ENCODE measurements at places on chromosomes 3 and 15.

DNA sequence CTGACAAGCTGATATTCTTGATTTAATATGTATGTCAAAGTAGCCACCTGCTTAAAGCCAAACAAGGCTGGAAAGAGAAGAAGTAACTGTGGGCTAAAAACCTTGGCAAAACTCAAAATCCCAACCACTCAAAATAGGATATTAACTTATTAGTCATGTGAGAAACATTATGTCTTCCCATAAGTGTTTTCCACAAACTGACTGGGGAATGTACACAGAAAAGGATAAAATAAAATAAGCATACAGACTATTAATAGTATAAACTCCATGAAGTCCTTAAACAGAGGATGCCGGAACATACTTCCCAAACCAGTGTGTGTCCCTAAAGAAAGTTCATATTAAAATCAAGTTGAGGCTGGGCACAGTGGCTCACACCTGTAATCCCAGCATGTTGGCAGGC, 263.7 kb upstream of the THBS1 start:
- DNase-seq, result no peak

DNA sequence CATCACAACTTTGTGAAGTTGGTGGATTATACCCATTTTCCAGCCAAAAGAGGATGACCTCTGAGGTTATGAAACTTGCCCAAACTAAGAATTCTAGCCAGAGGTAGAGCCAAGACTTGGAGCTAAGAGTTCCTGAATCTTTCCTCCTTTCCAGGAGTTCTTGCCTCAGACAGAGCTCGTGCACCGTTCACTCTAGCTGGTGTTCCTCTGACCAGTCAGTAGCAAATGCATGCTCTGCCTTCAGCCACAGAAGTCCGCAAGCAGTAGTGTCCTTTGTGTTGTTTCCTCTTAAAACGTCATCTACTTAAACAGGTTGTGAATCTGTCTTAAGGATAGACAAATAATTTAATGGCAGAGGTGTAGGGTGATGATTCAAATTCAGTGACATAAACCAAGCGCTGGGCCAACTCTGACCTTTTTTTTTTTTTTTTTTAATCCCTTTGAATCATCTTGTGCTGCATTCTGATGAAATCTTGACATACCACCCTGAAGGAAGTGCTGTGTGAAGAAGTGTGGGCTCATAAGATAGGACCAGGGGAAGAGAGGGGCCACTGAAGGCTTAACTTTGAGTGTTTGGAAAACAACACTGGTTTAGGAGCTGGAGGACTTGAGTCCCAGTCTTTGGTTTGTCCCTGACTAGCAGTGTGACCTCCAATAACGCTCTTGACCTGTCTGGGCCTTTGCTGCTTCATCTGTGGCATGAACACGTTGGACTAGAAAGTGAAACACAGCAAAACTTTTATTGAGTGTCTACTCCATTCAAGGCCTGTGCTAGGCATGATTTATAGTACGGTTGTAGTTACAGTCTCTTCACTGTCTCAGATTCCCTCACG, 53.4 kb downstream of the ITPR1 start:
- DNase-seq, result no peak

- DNase-seq, result no peak
These were observed 36.8 kb upstream of the PEX5L start for GRCh38 chr3:180073561-180073960.

DNA sequence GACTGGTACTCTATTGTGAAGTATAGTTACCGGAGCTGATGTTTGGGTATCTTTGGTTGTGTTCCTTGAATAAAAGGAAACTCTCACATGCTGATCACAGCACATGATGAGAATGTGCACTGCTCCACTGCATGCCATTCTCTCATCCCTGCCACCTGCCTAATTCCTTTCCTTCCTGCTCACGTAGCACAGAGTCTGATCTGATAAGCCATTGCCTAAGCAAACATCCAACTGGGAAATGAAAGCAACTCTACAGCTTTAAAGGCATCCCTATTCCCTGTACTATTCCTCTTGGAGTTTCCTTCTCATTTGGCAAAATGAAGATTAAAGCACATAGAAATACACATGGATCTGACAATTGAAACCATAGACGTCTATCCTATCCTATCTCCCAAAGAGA, 359.8 kb downstream of the C3orf38 start:
- no peak for DNase-seq

DNA sequence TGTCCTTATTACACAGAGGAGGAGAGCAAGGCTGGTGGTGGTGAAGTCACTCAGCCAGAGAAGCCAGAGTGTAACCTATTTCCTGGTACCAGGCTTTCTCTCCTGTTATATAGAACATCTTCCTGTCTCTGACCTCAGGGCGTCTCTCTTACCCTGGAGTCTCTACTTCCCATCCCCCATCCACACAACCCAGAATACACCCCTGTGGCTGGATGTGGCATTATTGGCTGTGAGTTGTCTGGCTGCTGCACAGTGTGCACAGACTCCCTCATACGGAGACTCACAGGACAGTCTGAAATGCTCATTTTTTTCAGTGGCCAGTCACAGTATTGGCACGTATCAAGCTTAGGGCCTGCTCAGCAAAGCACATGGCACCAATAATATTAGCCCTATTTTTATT, 8.6 kb downstream of the PODXL2 start:
- no peak for DNase-seq

DNA sequence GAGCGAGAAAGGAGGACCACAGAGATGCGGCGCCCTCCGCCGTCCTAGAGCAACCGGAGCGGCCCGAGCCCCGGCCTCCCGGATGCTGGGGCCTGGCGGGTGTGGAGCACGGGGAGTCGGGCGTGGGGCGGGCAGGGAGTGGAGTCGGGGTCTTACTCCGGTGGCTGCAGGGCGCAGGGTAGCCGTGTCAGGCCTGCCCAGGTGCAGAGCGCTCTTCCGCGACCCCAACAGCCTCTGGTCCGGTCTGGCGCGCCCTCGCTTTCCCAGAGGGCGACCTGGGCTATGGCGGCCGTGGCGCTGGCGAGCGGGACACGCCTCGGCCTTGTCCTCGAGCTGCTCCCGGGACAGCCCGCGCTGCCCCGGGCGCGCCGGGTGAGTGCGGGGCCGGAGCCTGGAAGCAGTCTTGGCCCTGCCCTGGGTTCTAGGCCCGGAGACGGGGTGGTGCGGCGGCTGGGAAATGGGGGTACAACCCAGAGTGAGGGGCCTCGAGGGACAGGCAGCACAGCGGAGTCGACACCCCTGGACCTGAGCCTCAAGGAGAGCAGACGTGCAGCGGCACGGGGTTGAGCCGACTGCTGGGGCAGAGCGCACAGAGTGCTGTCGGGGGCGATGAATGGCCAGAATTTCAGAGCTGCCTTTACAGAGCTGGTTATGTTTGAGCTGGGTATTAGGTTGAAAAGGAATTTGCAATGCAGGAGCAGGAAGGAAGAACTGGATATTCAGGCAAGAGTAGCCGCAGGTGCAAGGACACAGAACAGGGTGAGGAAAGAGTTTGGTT, at the start of gene ZNF662:
Gene ZNF662, plus strand, starts transcription at position 73 of the 778 bp plus-strand sequence. CDS start 1,973 bp downstream, outside the sequence.
- peak; percentile 77 for DNase-seq
